Activated CD8-positive, alpha-beta memory T cell treated with anti-CD3 and anti-CD28 coated beads for 1 hour (primary cell): ENCODE measurements at places on chromosomes 12 and 14.

DNA sequence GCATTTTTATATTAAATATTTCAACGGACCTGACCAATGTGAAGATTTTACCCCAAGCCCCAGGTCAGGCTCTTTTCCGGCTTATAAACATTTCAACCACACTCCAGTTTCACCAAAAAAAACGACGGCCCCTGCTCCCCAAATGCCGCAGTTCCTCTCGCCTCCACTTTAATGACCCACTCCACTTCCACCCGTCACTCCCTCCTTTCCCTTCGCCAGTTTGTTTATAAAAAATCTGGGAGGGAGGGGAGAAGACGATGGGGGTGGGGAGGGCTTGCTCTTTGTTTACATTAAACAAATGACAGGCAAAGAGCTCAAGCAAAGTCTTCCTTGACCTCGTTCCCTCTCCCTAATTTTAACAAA, 5.4 kb downstream of the SIX6 start:
- no peak for DNase-seq

GRCh38 chr14:74942181-74942580, 13.2 kb downstream of the PGF start:
- no peak for DNase-seq

DNA sequence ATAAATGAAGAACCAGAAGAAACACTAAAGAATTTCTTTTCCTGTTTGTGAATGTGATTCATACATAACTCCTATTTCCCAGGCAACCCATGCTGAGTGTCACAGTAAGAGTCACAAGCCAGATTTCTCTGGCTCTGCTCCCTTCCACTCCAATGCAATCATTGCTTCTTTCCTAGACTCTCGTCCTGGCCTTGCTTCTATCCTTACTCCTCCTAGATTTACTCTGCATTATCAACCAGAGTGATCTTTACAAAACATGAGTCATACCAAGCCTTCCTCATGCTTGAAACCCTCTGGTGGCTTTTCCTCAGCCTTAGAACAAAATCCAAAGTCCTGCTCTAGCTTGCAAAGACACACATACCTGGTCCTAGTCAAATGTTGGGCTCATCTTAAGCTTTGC, 13.3 kb downstream of the IL22 start:
- no peak for DNase-seq

- no peak for DNase-seq
Observed at GRCh38 chr12:54059668-54060067, 6.0 kb downstream of the HOXC4 start.

- no peak for DNase-seq
Observed at GRCh38 chr12:43540470-43540869, 11.5 kb downstream of the ADAMTS20 start.

- no peak for DNase-seq
Observed at GRCh38 chr14:54777395-54777794, 125.2 kb downstream of the GCH1 start.

DNA sequence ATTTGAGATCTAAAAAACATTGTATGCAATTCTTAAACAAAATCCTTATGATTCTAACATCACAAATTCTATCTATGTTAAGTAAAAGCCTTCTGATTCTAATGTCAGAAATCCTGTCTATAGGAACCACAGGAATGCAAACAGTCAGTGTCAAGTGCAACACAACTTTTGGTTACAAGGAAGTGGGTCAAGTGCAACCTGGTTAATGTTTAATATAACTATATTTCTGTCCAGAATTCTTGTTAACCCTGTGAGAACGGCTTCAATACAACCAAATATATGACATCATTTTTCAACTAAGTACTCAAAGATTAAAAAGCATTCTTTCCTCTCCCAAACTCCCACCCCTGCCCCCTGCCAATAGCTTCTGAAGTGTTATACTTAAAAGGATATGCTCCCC, 107.9 kb upstream of the PLEKHA5 start:
- DNase-seq = no peak

- DNase-seq = no peak
Observed at GRCh38 chr12:92551210-92551609, 151.6 kb upstream of the PLEKHG7 start.

DNA sequence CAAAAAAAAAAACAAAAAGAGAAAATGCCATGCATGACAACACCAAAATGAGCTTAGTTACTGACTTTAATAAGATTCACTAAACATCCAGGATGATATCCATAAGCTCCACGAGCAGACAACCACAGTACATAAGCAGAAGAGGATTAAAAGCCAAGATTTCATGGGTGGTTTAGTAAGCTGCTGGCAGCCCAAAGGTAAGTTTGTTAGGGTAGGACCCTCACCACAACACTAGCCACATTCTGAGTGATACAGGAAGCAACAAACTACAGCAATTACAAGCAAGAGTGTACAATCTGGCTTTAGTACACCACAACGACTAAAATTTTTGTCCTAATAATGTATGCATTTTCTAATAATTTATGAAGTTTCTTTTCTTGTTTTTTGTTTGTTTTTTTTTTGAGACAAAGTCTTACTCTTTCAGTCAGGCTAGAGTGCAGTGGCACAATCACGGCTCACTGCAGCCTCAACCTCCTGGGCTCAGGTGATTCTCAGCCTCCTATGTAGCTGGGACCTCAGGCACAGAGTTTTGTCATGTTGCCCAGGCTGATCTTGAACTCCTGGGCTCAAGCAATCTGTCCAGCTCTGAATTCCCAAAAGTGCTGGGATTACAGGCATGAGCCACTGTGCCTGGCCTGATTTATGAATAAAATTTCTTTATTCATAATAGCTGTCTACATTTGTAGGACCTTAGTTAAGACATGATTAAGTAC, 221.4 kb downstream of the MED13L start:
- DNase-seq = no peak

DNA sequence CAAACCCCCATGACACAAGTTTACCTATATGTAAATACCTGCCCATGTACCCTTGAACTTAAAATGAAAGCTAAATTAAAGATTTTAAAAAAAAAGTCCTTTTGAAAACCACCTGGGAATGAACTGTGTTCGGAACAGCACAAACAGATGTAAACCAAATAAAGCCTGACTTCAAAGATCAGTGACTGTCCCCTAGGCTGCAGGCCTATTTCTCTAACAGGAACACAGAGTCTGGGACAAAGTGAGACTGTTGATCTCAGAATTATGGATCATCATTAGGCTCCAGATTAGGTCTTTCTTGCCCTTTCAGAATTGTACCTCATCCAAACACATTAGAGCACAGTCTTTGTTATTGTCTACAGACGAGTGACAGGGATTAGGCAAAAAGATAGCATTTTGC, 54.6 kb downstream of the PAH start:
- no peak for DNase-seq

GRCh38 chr14:23413681-23414080, 5.6 kb upstream of the MYH6 start:
- DNase-seq = no peak

- no peak for DNase-seq
Observed at GRCh38 chr12:97142737-97143410, 235.8 kb downstream of the NEDD1 start.

DNA sequence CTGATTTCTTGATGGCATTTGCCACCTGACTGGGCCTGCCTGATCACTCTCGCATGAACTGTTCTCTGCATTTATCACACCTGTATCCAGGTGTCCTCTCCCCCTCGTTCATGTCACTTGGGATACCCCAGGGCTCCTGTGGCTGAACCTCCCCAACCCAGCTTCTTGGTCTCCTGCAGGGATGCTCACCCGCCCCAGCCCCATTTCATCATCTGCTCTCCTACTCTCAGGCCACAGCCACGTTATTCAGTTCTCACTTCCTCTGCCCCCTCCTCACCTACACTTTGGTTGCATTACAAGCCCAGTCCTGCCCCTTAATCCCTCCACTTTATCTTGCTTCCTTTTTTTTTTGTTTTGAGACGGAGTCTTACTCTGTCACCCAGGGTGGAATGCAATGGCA, 35.5 kb downstream of the TMBIM6 start:
- DNase-seq = no peak

- DNase-seq = no peak
Observed at GRCh38 chr14:55416866-55417265, 5.2 kb upstream of the ATG14 start.

GRCh38 chr12:55955800-55956508, 9.9 kb downstream of the PMEL start:
- no peak for DNase-seq

- no peak for DNase-seq
Observed at GRCh38 chr14:61153914-61154545, 127.1 kb downstream of the TMEM30B start.

DNA sequence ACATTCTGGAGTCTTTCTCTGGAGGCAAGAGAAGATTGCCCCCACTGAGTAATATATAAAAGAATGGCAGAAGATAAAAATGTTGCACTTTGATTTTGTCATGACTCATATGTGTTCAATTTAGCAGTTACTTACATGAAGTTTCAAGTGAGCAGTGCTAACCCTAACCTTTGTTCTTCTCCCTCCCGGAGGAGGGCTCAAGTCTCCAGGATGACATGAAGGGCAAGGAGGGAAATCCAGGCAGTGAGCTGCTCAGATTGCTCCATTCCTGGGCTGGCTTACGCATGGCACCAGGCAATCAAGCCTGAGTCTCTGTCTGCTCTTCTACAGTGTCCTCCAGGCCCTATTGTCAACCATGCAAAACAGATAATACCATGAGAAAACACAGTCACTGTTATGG, 322.3 kb downstream of the DUSP6 start:
- DNase-seq = no peak

GRCh38 chr12:47885566-47885965, 19.2 kb downstream of the VDR start:
- no peak for DNase-seq

DNA sequence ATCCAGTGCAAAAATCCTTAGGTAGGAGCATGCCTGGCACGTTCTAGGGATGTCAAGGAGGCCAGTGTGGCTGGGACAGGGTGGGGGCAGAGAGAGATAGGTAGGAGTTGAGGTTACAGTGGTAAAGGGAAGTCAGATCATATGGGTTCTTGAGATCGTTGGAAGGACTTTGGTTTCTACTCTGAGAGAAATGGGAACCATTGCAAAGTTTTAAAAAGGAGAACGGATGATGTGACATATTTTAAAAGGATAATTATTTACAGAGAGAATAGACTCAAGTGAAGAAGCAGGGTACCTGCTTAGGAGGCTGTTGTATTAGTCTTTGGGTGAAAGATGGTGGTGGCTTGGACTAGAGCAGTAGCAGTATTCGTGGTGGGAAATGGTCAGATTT, 47.6 kb upstream of the ATP2B1 start:
- DNase-seq = no peak

GRCh38 chr14:101074196-101075024, 170.9 kb upstream of the RTL1 start:
- no peak for DNase-seq

DNA sequence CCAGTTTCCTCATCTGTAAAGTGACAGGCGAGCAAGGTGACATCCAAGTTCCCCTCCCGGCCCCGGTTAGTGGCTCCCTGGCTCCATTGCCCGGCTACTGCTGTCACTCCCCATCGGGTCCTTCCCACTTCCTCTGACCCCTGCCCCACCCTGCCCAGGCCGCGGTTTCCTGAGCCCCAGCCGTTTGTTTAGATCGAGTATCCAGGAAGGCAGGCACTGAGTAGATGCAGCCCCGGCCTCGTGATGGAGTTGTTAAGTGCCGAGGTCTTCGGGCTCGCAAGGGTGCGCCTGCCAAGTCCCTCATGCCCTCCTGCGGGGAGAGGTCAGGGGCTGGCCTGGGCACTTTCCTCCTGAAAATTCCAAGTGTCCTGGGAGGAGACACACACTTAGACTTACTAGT, 55.4 kb downstream of the TEAD4 start:
- DNase-seq = no peak

DNA sequence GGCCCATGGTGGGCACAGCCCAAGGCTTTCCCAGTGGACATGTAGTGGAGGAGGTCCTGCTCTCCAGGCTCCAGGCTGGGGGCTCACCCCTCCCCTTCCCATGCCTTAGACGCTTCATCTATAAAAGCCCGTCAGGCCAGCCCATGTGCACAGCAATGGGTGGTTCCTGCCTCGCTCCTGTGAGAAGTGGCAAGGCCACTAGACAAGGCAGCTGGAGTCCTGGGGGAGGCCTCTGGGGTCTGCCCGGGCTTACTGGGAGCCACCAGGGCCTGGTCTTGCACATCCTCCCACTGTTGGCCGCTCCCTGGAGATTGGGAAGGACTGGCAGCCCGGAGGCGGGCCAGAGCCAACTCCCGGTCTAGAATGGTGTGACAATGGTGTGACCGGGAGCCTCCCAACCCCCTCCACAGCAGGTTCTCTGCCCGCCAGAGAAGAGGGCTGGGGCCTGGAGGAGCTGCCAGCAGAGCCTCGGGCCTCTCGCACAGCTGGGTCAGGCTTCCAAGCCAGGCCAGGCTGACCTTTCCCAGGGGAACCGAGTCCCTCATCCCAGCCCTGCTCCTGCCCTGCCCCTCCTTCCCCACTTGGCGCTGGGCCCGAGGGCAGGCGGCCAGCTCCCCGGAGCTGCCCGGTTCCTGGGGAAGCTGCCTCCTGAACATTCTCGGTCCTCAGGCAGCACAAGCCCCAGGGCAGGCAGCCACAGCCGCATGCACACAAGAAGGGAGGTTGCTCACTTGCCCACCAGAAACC, 97.9 kb downstream of the RFLNA start:
- DNase-seq = no peak

DNA sequence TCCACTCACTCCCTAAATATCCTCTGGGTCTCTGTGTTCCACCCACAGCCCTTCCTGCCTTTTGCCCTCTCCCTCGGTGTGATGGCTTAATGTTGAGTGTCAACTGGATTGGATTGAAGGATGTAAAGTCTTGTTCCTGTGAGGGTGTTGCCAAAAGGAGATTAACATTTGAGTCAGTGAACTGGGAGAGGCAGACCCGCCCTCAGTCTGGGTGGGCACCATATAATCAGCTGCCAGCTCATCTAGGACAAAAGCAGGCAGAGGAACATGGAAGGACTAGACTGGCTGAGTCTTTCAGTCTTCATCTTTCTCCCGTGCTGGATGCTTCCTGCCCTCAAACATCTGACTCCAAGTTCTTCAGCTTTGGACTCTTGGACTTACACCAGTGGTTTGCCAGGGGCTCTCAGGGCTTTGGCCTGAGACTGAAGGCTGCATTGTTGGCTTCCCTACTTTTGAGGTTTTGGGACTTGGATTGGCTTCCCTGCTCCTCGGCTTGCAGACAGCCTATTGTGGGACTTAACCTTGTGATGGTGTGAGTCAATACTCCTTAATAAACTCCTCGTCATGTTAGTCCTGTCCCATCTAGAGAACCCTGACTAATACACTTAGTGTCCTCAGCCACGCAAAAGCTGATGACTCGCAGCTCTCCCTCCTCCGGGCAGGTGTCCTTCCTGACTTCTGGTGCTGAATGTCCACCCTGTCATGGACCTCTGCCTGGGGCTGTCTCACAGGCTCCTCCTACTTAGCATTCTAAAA, 5.9 kb downstream of the DGLUCY start:
- DNase-seq = no peak

DNA sequence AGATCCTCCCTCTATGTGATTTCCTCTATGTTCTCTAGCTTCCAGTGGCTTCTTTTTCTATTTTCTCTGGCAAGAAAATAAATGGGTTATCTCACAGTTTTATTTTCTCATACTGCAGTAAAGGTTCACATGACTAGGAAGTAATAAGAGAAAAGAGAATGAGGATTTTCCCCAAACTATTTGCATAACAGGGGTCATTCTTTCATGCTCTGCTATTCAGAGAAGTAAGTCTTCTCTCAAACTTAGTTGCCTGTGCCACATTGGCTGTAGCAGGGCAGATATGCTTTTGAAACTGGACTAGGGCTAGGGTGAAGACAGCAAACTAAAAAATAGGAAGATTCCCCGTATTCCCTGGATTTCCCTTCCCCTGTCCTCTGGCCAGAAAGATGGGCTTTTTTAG, 57.4 kb downstream of the ACSM4 start:
- DNase-seq = no peak
